ENCODE measurements at places on chromosomes 12 and 14.

DNA sequence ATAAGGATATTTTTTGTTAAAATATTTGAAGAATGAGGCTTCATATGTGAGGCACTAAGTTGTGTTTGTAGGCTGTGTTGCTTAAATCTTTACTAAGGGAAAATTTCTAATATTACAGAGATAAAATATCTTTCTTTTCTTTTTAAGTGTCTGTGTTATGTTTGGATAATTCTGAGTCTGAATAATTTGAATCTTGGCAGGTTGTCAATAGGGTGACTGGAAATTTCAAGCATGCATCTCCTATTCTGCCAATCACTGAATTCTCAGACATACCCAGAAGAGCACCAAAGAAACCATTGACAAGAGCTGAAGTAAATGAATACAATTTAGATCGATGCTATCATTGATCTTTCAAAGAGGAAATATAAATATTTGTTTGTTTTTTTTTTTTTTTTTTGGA is 29.4 kb downstream of the TMPO start:
- DNase-seq: no peak

DNA sequence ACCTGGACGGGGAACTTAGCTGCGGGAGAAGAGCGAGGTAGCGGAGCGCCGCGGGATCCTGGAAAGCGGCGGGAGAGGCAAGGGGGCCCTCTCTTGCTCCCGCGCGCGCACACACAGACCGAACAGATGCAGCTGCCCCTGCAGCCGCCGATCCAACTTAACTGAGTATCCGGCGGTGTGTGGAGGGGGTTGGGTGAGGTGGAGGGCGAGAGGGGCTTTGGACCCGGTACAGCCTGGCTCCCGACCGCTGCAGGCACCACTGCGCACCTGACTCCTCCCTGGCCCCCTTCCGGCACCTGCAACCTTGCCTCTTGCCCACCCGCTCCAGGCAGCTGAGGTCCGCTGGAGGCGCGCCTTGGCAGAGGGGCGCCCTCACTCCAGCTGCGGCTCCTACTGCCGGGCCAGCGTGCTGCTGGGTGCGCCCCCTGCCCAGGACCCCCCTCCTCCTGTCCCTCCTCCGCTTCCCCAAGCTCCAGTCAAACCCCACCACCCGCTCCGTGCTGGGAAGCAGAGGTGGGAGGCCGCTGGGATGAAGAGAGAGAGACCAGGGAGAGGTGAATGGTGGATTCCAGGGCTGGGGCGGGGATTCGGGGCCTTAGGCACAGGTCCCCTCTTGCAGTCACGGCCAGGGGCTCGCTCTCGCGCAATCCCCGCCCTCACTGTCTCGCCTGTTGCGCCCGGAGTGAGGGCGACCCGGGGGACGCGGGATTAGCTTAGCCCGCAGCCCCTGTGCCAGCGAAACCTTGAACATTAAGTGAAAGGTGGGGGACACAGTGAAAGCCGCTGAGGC is 2.6 kb downstream of the DIO3 start:
- DNase-seq: no peak

DNA sequence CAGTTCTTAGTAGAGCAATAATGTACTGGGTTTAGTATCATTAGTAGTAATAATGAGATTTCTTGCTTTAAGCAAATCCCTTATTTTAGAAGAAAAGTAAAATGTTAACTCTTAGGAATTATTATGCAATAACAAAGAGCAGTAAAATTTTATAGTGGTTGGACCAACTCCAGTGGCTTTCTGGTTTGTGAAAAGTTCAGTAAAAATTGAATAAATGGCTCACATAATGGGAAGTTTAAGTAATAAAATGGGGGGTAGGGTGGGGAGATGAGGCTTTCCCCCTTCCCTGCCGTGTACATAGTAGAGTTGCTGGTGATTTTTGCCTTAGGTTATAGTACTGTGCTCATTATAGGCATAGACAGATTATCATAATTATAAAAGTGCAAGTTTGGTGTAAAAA is 250.5 kb upstream of the ATP2B1 start:
- DNase-seq: no peak

- DNase-seq: no peak
Measured at GRCh38 chr12:123966596-123966995, 6.0 kb downstream of the CCDC92 start.

GRCh38 chr14:52235434-52235833 is 32.1 kb upstream of the PTGDR start:
- DNase-seq: no peak

DNA sequence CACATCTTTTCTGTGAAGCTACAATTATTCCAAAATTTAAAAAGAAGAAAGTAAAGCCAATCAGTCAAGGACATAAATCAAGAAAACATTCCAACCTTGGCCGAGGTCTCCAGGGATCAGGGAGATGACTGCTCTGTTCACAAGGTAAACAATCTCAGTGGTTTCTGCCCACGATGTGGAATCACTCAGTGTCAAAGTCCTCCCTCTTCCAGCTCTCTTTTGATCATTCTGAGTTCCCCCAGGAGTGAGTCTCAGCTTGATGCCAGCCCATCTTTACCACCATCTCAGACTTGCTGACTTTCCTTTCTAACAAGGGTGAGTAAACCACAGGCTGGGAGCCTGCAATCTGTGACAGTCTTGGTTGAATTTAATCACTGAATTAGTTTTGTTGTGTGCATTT is 4.8 kb upstream of the SERPINA9 start:
- DNase-seq: no peak

DNA sequence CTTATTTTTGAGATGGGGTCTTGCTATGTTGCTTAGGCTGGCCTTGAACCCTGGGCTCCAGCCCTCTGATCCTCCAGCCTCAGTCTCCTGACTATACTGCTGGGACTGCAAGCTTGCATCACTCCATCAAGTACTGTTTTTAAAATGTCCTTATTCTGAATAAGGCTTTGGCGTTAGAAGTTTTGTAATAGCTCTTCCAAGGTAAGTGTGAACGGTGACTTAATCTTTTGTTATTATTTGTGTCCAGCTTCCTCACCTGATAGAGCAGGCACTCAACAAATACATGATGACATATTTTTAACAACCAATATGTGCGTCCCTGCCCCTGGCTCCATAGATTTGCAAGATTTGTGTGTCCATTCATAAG is 1.4 kb downstream of the C1RL start:
- DNase-seq: no peak

DNA sequence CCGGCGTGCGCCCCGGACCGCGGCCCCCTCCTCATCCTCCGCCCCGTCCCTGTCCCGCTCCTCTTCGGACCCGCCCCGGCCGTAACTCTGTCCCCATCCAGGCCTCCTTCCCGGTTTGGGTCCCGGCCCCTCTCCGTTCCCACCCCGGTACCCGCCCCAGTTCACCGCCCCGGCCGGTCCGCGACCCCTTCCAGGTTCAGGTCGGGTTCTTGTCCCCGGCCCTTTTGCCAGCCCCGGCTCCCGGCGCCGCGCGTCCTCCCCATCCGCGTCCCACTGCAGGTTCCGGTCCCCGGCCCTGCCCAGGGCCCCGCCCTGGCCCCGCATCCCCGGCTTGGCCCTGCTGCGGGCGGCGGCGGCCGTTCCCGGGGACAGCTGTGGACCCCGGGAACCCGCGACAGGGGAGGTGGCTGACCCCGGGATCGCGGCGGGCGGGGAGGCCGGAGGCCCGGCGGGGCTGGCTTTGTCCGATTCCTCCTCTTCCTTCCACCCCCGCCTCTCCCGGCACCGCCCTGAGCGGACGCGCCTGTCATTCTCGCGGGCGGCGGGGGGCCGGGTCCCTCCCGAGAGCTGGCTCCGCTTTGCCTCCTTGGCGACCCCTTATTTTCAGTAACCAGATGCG is 601 bp downstream of the KLC1 start:
- no peak for DNase-seq

- DNase-seq: no peak
Measured at GRCh38 chr12:111130336-111130735, 210.0 kb upstream of the MYL2 start.

DNA sequence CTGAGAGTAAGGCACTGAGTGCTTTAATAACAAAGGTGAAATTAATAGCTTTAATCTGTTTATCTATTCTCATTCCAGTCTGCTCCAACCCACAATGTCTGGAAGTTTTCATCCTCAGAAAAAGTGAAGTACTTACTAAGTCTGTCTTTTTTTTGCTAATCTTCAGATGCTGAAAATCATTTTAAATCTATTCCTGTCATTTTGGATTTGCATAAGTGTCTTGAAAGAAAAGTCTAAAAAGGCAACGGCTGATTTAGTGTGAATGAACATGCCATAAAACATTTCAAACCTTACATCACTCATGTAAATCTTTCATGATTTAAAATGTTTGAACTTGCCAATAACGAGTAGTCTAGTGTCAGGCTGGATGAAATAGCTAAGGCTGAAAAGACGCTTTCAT is 685.6 kb downstream of the RPS29 start:
- DNase-seq: no peak

DNA sequence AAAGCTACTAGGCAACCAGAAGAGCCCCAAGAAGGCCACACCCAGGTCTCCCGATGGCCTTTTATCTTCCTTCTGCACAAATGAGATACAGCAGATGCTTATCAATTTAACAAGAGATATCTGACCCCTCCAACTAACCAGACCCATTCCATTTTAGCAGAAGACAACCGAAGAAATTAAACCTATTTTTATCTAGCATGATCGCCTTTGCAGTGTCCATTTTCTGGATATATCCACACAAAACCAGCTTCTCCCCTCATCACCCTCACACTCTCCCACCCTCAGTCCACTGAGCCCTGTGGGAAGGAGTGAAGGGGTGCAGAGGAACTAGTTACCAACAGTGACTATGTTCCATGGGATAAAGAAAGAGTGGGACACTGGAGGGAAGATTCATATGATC is 20.9 kb upstream of the DHRS4 start:
- DNase-seq: no peak

GRCh38 chr14:75435473-75435872 is 7.7 kb downstream of the JDP2 start:
- DNase-seq: no peak

- no peak for DNase-seq
Measured at GRCh38 chr12:124975276-124975675, 13.7 kb downstream of the DHX37 start.

DNA sequence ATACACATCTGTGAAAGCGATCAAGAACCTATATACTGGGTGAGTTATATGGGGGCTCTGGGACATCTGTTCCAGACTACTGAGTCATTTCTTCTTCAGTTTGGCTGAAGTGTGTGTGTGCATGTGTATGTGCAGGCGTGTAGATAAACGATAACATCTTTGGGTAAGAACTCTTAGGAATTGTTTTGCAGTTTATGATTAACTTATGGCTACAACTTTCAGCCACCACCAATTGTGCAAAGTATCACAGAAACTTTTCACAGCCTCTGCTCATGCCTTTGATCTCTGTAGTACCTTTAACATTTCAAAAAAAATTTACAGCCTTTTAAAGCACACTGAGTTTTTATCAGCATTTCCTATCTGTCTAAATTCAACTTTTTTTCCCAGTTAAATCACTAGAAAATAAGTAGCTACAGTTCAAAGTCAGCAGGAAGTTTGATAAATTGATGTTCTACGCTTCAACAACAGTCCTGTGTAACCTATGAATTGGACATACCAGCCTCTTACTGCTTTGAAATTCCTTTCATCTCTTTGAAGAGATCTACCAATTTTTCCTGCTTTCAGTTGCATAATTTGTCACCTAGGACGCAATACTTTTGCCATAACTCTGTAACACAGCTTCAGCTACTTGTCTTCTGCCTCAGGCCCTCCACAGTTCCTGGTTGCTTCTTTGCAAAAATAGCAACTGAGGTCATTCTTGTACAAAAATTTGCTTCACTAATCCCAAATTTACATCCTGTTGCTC is 43.0 kb downstream of the PPM1H start:
- peak; percentile 61 for DNase-seq

GRCh38 chr14:96096639-96097610 is 57.8 kb downstream of the C14orf132 start:
- DNase-seq: no peak

DNA sequence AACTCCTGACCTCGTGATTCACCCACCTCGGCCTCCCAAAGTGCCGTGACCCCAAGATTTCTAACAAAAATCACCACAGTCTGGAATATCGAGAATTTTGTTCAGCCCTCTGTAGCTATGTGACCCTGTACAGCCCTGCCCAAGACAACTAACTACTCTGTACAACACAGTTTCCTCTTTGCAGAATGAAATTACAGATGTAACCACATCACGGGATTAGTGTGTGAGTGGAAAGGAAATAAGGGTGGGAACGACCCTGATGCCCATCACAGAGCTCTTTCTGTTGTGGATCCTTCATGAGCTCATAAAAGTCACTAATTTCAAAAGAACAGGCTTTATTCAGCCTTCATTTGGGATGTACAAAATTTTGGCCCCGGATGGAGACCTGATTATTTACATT is 50.5 kb upstream of the KRR1 start:
- DNase-seq: no peak

DNA sequence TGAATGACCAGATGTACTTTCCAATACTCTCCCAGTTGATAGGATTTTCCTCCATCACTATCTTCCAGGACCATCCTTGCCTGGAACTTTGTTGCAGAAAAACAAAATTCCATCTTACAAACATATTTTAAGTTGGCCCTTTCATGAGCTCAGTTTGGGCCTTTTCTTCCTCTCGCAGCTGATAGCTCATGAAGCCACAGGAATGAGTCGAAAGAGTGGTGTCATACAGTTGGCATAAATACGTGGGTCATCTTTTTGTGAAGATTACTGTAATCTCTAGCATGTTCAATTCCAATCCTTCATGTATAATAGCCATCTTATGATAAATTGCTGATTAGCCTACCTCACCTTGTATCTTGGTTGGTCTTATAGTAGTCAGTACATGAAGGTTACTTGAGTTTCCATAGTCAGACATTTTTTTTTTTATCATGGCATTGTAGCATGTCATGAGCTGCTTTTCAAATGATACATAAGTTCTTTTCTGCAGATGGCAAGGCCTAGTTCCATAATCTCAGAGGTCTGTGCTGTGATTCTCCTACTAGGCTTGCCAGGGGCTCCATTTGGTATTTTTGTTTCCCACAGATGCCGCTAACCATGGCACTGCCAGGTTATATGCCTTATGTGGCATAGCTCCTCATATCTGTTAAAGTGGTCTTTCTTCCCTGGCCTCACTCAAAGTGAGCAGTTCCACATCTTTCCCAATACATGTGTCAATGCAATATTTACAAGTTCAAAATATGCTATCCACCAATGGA is 380.6 kb upstream of the DCN start:
- DNase-seq: no peak

DNA sequence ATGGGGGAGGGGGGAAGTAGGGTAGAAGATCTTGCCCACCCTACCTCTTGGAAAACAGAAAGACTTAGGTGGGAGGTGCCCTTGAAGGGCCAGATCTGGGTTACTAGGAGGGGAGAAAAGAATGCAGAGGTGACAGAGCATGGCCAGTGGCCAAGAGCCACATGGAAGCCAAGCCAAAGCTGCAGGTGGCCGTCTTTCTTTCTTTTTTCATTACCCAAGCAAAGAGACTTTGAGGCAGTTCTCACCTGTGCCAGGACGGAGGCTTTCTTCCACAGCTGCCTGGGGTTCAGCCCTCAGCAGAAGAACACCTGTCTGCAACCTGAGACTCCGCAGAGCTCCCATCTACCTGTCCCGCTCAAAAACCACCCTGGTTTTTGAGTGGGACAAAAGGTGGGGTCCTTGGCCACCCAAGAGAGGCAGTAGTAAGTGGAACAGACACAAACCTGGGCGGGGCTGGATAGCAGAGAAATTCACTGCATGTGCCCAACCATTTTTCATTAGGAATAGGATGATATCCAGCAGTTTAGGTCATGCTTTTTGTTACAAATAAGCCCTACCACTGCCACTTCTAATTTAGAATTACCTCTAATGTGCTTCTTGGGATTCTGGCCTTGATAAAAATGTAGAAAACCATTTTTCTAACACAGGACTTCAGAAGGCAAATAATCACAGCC is 116.5 kb downstream of the DYRK2 start:
- DNase-seq: no peak

- DNase-seq: no peak
Measured at GRCh38 chr14:91980157-91980556, 32.7 kb upstream of the FBLN5 start.

Measured in GF-D8 (cell line).